NCI-H1105 (cell line): ENCODE measurements at places on chromosomes 5 and 9.

GRCh38 chr5:131182839-131183238 is 12.1 kb downstream of the LYRM7 start:
- no peak for DNase-seq

DNA sequence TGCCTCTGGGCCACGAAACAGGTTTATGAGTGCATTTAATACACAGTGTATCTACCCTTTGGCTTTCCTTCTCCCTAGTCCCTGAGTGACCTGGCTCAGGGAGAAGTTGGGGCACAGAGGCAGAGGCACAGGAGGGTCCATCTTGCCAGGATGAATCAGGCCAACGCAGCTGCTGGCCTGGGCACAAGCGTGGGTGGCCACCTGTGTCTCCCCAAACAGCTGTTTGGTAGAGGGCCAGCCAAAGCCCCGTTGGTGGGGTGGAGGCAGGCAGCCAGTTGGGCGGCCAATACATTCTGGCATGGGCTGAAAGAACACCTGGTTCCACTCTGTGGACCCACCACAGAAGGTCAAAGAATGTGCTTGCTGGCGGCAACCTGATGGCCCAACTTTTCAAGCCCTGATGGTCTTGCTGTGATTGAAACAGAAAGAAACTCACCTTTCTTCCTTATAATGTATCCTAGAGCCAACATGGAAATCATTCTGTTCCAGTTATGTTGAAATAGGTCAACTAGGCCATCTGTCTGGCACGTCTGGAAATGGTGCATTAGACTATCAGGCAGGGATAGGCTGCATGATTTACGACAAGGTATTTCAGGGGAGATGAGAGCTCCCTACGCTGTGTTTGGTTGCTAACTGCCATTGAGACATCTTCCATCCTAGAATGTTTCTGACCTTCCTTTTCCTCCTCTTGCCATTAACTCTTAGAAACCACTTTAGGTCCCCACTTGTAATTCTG is 337.4 kb downstream of the ADAMTS6 start:
- DNase-seq = no peak

GRCh38 chr5:112549605-112550166 is 130.6 kb upstream of the EPB41L4A start:
- no peak for DNase-seq

- no peak for DNase-seq
These were observed 36.2 kb upstream of the ZNF169 start for GRCh38 chr9:94222870-94223269.

- DNase-seq = no peak
These were observed 14.3 kb downstream of the CDK20 start for GRCh38 chr9:87959916-87960581.

GRCh38 chr9:92917176-92917800 is 30.0 kb upstream of the FGD3 start:
- no peak for DNase-seq

DNA sequence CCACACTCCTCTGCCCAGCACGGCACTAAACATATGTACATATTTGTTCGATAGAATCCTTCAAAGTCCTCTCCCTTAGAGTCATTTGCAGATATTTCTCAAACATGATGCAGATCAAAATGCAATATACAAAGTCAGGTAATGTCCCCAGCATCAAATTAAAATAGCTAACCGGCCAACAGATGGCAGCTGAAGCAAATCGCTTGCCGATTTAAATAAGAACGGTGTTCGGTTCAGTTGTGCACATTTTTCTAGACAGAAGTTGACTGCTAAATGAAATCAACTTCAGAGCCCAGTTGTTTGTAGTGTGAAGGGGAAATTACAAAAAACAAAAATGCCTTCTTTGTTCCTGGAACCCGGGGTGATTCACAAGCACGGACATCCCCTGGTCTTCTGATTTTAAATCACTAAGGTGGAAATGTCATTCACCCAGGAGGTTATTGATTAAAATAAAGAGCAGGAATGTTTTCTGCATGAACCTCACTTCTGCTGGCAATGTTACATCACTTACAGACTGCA is 219.2 kb downstream of the EBF1 start:
- no peak for DNase-seq

DNA sequence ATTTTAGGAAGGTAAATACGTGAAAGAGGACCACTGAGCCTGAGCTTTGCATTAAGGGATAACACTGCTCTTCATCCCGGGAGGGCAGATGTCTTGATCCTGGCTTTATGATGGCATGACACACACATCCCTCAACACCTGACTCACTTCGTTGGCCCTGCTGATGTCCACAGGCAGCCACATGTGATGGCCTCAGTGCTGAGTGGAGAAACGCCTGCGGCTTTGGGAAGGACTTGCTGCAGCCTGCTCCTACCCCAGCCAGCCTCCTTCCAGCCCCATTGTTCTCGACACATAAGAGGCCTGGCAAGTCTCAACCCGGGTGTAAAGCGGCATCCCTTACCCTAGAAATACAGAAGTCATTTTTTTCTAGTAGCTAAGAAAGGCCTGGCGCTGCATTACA is 169.0 kb downstream of the SYK start:
- no peak for DNase-seq

- no peak for DNase-seq
These were observed 92.0 kb downstream of the AMBP start for GRCh38 chr9:113985968-113986585.
